ENCODE measurements at places on chromosomes 12 and 14. TPM values are rescaled to one million over a fixed set of nuclear protein-coding genes. Genes with fewer than 3 reads are reported as not detected.

DNA sequence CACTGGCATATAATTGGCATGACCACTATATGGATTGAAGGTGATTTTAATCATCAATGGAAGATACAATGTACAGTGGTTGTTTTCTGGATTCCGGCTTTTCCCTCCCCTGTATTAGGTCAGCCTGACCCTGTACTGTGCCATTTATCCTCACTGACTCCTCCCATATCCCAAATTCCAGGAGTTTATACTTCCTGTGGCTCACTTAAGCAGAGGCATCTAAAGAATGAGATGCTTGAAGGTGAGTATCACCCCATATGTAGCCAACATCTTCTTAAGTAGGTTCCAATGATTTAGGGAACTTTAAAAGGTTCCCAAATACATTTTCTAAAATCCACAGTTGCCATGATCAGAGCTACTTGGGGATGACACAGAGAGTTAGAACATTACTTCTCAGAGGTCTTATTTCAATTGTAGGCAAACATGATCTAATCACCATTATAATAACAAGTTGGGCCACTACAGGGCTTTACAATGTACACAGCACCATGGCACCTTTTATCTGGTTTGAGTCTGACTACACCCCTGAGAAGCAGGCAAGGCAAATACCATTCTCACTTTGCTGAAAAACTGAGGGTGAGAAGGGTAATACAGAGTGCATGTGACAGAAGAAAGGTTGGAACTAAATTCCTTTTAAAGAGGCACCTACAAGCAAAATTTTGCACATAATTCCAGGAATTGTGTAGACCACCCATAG is 212.3 kb upstream of the GARIN6 start:
- no peak for DNase-seq

DNA sequence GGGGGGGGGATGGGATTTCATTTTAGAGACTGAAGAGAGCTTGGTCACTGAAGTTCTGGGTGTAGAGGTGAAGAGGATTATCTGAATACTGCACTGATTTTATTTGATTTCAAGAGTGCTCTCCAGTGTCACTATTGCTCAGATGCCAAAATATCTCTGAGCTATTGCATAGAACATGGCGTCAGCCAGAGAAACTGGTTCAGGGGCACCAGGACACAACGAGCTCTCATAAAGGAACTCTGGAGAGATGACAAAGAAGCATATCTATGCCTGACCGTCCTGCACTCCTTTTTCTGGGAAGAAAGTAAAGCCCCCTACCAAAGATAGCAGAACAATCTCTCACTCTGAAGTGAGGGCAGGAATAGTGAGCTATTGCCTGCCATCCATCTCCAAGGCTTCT is 2.0 kb downstream of the SLC7A8 start:
- DNase-seq = no peak

GRCh38 chr12:10716704-10717315 is 6.3 kb downstream of the YBX3 start:
- peak; percentile 75 for DNase-seq

ANKRD33 gene
- total RNA-seq = not detected

- no peak for DNase-seq
These were observed 122.6 kb downstream of the ADGRD1 start for GRCh38 chr12:131076296-131076695.

DNA sequence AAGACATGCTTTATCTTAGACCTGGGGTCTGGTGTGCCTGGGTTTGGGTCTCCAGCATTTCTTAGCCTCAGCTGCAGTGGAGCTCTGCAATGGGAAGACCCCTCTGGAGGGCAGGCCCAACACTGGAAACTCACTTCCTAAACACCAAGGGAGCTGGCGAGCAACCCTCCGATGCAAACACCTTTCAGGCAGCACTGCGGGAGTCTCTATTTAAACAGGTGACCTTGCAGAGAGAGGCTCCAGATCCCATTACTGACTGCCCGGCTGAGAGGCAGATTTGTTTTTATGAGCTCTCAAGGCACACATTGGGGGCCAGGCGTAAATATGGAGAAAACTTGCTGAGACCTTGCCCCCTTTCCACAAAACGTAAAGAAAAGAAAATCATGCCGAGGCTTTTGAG is 195.5 kb downstream of the PAX9 start:
- no peak for DNase-seq

ADAM21 gene
- 0.98 TPM for total RNA-seq

DNA sequence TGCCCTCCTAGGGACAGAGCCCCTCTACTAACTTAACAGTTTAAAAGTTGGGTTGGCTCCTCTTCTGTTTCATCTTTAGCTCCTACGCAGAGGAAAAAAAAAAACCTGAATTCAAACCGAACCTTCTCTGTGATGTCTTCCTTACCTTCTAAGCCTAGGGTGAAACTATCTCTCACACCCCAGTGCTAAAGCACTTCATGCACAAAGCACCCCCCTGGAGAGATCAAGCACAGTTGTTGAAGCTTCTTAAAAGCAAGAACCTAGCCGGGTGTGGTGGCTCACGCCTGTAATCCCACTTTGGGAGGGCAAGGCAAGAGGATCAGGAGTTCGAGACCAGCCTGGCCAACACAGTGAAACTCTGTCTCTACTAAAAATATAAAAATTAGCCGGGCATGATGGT is 37.6 kb downstream of the CORO1C start:
- DNase-seq = no peak

PZP gene
- not detected for total RNA-seq
